ENCODE measurements at places on chromosomes 2 and 18.

DNA sequence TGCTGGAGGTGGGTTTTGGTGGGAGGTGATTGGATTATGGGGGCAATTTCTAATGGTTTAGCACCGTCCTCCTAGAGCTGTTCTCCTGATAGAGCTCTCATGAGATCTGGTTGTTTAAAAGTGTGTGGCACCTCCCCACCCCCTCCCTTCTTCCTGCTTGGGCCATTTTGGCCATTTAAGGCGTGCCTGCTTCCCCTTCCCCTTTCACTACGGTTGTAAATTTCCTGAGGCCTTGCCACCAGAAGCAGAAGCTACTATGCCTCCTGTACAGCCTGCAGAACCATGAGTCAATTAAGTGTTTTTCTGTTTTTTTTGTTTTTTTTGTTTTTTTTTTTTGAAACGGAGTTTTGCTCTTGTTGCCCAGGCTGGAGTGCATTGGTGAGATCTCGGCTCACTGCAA is 335.7 kb upstream of the HS6ST1 start:
- no peak for DNase-seq

- no peak for DNase-seq
Measured at GRCh38 chr18:46261799-46262198, 157.6 kb downstream of the HAUS1 start.

- DNase-seq = no peak
Measured at GRCh38 chr2:10101491-10101890, 21.0 kb upstream of the RRM2 start.

DNA sequence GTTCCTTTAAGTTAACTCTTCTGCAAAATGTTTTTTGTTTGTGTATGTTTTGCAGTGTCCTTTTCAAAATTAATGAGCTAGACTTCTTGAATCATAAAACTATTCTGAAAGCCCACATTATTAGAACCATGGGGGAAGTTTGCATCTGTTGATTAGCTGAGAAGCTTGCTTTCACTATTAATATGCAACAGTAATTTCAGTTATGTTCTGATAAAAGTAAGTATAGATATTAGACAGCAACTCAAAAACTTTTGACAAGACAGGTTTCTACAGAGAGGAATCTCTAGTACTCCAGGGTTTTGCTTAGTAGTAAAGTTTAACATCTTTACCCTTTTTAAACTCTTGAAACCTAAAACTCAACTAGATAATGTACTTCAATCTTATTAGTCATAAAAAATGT is 147.8 kb downstream of the UBE2E3 start:
- no peak for DNase-seq

- no peak for DNase-seq
Measured at GRCh38 chr2:220980966-220981675, 591.0 kb downstream of the EPHA4 start.
